Activated T-cell treated with anti-CD3 and anti-CD28 coated beads for 1 hour (primary cell): ENCODE measurements at places on chromosomes 11 and 22.

GRCh38 chr11:2215230-2215560, 43.6 kb upstream of the TH start:
- no peak for DNase-seq

DNA sequence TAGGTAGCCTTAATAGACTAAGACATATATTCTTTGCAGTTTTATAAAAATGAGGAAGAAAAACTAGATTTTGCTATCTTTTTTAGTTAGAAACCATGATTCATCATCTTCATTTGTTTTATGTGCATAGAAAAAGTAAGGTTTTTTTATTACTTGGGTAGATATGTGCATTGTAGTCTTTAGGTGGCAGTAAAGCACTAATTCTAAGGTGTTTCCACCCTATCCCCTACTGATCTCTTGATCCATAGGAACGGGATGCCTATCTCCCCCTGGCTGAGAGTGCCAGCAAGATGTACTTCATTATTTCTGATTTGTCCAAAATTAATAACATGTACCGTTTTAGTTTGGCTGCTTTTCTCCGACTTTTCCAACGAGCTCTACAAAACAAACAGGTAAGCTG, 148.1 kb downstream of the DYNC2H1 start:
- DNase-seq = no peak

GRCh38 chr11:46296528-46297448, 19.3 kb downstream of the CREB3L1 start:
- no peak for DNase-seq

DNA sequence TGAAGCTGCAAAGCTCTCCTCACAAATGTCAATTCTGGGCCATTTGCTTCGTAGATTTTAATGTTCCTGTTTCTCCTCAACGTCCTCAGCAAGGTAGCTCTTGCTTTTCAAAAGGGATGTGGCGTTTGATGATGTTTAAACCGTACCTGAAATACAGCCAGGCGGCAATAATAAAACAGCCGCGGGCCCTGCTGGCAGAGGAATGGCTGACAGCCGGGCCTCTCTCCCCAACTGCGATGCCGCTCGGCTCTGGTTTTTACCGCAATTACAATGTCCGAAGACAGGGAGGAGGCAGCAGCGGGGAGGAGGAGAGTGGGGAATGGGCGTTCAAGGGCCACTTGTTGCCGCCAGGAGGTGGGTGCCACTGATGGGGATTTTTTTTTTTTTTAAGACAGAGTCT, 27.5 kb downstream of the MACROD1 start:
- no peak for DNase-seq

DNA sequence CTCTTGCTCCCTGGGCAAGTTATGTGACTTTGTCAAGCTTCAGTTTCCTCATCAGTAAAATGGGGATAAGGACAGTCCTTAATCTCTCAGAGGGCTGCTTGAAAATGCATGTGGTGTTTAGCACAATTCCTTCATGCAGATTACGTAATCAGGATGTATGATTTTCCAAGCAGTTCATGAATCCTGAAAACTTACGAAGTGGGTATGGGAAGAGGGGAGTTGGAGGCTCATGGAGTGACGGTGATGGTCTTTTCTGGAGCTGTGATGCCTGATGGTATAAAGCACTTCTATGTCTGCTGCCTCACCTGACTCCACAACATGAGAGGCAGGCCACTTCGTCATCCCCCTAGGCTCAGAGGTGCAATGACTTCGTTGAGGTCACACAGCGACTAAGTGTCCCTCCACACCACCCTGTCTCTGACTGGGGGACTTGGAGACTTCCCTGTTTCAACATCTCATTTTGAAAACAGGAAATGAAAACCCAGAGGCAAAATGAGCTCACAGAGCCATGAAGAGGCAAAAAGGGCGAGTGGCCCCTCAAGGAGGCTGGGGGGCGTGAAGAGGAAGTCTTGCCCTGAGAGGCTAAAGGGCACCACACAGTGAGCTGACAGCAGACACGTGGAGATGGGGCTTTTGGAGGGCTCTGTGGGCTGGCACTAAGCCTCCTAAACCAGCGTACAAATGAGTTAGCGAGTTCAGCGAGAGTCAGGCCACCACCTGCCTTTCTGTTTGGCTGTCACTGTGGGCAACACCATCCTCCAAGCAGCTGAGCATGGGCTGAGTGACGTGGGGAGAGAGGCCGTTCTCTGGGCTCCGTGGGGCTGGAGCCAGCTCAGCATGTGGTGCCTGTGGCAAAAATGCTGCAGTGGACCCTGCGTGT, 10.1 kb downstream of the MCM5 start:
- no peak for DNase-seq

DNA sequence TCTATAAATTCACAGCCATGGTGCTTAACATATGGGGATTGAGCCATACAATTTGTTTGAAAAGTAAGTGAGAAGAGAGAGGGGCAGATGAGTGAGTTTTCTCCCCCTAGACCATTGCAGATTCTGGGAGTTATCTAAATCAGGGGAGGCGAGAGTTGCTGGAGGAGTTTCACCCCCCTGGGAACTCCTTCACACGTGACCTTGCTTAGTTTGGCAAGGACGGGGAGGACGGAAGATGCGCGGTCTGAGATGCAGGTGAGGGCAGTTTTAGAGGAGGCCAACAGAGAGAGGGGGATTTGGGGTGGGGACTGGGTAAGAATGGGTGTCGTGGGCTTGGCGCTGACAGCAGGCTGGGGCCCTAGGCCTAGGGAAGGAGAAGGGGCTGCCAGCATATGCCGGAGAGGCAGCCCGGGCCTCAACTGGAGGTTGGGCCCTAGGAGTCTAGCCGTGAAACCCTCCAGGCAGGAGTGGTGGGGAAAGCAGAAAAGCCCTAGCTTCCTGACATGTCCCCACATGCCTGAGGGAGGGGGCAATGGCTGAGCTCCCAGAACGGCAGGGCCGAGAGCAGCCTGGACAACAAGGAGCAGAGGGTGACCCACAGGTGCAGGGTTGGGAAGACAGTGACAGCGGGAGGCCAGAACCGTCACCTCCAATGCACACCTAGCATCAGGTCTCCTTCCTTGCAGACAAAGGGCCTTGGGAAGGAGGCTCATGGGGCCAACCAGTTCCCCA, 63.9 kb downstream of the ELFN2 start:
- DNase-seq = no peak

DNA sequence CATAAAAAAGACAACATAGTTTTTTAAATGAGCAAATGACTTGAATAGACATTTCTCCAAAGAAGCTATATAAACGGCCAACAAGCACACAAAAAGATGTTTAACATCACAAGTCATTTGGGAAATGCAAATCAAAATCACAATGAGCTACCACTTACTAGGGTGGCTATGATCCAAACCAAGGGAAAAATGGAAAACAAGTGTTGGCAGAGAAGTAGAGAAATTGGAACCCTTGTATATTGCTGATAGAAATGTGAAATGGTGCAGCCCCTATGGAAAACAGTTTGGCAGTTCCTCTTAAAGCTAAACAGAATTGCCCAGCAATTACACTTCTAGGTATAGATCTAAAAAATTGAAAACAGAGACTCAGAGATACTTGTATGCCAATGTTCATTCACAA, 29.0 kb downstream of the PAMR1 start:
- no peak for DNase-seq

- DNase-seq = no peak
These were observed 191.8 kb downstream of the BLID start for GRCh38 chr11:121924191-121924590.

DNA sequence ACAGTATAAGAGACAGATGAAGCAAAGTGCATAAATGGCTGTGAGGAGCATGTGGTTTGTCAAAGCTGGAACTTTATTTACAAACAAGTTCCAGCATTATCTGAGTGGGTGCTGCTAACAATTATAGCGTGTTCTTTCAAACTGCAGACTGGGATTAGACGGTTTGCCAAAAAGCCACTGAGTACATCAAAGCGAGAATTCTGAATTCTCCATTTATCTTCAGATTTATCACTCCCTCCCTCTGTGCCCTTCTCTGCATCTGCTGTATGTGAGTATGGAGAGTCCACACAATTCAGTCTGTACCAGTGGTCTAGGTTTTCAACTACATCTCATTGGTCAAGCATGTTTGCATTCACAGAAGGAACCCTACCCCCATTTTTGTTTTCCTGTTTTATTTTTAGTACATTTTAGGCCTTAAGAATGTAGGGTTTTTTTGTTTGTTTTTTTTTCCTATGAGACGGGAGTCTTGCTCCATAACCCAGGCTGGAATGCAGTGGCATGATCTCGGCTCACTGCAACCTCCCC, 18.1 kb upstream of the INCENP start:
- DNase-seq = no peak

GRCh38 chr11:120057595-120058581, 80.0 kb downstream of the TRIM29 start:
- no peak for DNase-seq
